ENCODE measurements at places on chromosomes 3 and 15.

- peak; percentile 25 for DNase-seq
Observed at GRCh38 chr3:18126772-18127171, 298.4 kb downstream of the SATB1 start.

DNA sequence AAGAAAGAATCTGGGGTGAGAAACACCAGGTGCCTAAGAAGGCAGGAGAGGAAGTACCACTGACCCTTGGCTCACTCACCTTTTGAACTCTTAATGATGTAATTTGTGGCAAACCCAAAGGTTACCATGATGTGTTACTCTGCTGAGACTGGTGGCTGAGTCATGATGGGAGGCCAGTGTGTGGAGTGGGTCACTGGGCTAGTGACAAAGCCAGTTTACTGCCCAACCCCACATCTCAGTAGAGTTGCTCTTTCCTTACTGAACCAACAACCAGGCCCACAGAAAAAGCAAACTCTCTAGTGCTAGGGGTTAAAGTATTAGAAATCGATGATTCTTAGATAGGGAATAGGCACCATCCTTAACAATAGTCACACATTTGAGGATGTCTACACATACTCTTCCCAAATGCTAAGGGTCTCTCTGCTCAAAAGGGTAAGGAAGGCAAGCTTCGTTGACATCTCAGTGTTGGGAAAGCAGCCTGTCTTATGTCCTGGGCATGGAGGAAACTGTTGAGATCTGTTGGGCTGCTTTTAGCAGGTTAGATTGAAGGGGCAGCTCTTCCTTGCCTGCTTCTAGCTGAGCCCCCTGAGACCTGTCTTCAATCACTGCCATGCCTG lies 3.1 kb downstream of the RBP2 start:
- no peak for DNase-seq

DNA sequence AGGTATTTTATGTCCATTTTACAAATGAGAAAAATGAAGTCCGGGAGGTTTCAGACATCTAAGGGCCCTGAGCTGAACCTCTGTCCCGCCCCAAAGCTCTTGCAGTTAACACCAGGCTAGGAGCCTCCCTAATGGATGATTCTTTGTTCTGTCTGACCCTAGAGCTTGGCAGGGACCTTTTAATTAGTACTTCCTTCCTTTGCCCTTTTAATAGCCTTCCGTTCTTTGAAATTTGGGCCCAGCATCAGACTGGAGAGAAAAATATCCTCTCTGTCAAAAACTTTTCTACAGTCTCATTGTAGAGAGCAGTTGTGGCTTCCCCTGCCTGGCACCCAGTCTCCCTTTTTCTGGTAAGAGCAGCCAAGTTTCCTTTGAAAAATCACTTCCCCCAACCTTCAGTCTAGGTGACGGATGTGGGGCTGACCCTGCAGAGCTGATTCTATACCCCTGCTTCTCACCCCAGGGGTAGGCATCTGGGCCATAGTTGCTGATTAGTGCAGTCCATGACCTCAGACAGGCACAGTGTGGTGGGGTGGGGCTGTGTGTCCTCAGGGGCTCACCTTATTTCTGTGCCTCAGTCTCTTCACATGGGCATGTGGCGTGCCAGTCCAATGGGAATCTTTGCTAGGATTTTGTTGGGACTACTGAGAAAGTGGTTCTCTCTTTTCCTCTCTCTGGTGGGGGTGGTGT lies 220.4 kb downstream of the ADAMTS9 start:
- DNase-seq = no peak

DNA sequence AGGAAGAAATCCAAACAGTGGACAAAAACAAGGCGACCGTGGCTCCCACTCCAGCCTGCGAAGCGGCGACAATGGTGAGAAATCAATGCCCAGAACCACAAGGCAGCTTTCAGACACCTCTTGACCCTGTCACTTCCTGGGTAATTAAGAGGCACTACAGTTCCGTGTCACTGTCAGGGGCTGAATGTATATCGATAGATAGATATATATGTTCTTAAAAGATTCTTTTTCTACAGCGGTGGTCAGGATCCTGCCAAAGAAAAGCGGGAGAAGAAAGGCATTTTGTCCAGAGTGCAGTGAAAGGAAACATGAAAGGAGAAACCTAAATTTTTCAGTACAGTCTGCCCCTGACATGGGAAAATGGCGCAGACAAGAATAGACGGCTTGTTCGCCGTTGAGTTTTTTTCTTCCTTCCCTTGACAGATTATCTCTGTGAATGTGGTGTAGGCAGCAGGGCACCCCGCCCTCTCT lies 56.2 kb upstream of the HES1 start:
- no peak for DNase-seq

DNA sequence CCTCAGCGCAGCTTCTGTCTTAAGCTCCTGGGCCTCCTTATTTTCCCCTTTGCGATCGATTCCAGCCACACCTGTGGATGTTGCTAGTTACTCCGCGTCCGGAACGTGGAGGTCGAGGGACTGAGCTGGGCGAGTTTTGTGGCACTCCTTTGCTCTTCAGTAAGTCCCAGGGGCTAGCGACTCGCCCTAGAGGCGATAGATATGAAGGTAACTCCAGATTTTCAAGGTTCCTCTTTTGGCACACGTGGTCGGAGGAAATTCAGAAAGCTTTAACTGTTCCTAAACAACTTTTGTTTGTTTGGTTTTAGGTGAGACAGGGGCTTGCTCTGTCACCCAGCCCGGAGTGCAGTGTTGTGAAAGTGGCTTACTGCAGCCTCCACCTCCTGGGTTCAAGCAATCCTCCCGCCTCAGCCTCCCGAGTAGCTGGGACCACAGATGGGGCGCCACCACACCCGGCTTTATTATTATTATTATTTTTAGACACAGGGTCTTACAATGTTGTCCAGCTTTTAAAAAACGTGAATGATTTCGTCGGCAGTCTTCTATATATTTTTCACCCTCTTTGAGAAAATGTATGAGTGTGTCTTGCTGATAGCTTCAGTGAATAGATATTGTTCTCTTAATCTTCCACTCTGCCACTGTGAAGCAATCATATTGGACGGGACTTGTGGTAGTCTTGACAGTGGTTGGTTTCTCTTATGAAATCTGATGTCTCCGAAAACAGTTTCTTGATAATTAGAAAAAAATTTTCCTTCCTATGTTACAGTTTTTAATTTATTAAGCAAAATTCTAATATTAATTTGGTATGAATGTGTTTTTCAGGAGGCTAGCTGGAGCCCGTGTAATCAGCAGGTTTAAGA lies 785 bp downstream of the MFSD1 start:
- no peak for DNase-seq

DNA sequence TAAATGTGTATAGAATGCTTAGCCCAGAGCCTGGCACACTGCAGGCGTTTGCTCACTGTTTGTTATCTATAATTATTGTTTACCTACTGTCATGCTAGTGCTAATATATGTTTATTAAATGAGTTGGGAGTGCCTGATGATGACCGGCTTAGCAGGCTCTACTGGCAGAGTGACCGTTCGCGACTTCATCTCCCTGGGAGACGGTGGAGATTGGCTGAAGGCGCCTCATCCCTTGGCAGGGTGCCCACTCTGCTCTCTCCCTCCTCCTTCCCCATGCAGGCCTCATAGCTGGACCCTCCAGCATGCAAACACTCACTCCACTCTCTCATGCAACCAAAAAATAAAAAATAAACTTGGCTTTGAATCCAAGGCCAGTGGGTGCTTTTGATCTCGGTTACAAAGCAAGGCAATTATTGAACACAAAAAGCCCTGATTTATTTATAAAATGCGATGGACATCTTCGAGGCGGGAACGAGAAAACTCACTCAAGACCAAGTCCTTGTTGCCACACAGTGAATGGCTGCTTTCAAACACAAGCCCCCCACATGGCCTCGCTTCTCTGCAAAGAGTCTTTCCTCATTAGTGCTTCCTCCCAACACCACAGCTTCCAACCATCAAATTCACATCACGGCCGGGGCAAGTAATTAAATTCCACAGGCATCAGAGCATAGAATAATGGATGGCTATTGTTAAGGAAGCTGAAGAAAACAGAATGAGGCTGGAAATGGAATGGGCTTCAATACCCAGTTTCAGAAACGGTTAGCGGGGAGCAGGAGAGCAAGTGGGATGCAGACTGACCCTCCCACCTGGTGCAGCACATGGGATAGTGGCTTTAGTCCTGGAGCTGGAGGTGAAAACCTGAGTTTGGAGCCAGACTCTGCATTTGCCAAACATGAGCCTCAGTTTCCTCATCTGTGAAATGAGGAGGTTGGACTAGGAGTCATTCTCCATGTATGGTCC lies 135.7 kb upstream of the RAD18 start:
- no peak for DNase-seq

DNA sequence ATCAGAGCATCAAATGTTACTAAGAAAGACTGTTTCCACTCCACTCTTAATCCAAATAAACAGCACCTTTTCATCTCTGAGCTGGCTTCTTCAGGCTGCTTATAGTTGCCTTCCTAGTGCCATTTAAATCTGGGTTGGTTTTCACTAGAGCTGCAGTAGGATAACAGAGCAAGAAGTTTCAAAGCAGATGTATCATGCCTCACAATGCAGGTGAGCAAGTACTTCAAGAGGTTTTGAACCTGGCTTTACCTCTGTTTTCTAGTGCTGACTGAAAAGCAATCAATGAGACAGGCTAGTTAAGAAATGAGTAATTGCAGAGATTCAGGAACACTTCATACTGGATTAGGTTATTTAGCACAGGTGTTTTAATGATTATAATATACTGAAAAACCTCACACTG lies 147.7 kb upstream of the SATB1 start:
- DNase-seq = no peak

DNA sequence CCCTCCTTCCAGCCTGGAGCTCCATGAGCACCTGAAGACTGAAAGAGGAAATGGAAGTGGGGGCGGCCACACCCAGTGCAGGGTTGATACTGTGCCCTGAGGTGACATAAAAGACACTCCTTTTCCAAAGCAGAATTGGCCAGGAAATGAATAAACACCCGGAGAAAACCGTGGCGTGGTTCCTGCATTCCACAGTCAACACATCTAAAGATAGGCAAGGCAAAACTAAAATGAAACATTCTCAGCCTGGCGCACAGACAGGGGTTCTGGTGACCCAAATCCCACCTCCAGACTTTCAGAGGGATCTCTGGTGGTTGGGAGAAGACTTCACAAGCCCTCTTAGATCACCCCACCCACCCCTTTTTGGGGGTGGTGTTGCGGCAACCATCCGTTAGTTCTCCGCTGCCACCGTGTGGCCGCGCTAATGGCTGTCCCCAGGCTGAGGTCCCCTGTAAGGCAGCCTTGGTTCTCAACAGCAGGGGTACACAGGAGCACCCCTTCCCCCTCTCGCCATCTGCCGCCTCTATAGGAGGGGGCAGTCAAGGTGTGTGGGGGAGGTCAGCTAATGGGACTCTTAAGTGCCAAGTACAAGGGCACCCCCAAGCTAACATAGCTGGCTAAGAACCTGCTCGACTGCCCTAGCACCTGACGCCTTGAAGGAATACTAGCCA lies 2.5 kb upstream of the MST1R start:
- DNase-seq = peak; percentile 58
